RWPE1 (cell line): ENCODE measurements at places on chromosomes 4 and X.

GRCh38 chr4:177717407-177717806 lies 275.2 kb upstream of the AGA start:
- DNase-seq = no peak

- peak; percentile 5 for DNase-seq
Measured at GRCh38 chr4:21012851-21013331, 312.6 kb downstream of the PACRGL start.

- DNase-seq = no peak
Measured at GRCh38 chrX:26651755-26652154, 435.8 kb downstream of the MAGEB5 start.

- no peak for DNase-seq
Measured at GRCh38 chrX:2536974-2537373, 36.2 kb upstream of the DHRSX start.

- no peak for DNase-seq
Measured at GRCh38 chr4:83267830-83268475, 16.6 kb downstream of the COQ2 start.

DNA sequence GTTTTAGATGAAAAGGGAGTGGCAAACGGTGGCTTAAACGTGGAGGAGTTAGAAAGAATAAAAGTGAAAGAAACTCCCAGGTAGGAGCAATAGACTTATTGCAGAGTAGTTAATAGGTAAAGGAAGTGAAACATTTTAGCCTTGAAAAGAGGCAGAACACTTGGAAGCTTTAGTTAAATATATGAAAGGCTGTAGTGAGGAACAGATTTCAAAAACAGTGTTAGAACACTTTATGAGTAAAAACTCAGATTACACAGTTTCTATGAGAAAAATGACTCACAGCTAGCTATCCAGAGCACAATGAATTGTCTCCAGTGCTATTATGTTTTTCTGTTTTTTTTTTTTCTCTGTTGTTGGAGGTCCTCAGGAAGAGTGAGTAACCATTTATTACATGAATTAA lies 45.8 kb downstream of the TACR3 start:
- no peak for DNase-seq

GRCh38 chr4:3819210-3819919 lies 53.2 kb downstream of the ADRA2C start:
- DNase-seq = no peak

DNA sequence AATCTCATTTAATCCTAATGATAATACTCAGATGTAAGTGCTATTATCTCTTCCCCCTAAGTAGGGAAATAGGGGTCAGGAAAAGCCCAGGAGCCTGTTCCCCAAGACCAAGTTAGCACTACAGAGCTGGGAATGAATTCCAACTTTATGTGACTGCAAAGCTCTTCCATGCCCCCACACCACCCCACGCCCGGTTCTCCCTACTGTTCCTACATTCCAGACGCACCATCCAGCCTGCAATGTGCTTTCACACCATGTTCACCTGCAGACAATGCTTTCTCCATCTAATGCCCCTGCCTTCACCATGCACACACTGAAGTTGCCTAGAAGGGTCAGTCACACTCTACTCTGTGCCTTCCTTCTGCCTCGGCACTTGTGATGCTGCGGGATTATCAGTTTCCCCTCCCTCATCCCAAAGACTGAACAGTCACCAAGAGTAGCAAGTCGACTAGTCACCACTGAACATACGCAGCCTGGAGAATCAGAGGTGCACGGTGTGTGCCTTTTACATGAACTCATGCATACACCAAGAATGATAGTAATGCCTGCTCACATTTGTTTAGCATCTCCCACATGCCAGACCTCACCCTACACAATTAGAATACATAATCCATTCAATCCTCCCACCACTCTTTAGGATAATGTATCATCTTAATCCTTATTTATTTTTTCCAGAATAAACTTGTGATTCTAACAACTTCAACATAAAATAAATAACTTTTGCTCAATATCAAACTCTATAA lies 14.2 kb downstream of the SORBS2 start:
- DNase-seq = no peak

- DNase-seq = no peak
Measured at GRCh38 chr4:6097581-6097980, 79.3 kb upstream of the C4orf50 start.

DNA sequence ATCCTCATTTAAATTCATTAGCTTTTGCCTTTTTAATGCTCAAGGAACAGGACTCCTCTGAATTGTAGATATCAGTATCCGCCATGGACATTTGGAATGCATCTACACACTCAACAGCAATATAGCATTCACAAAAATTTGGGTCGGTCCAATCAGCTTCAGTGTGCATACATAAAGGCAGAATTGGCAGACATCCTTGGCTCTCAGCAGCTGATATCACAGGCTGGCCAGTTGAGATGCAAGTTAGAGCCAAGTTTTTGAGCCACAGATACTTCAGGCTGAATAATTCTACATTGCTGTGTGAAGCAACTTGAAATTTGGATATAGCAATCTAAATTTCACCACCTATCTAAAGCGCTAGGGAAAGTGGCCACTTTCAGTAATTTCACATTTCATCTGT lies 821.1 kb downstream of the PCDH19 start:
- no peak for DNase-seq

- no peak for DNase-seq
Measured at GRCh38 chr4:122703868-122704267, 28.6 kb upstream of the BBS12 start.

GRCh38 chr4:7383266-7383665 lies 51.5 kb downstream of the PSAPL1 start:
- no peak for DNase-seq

- DNase-seq = no peak
Measured at GRCh38 chr4:173609158-173609557, 79.1 kb upstream of the HAND2 start.

DNA sequence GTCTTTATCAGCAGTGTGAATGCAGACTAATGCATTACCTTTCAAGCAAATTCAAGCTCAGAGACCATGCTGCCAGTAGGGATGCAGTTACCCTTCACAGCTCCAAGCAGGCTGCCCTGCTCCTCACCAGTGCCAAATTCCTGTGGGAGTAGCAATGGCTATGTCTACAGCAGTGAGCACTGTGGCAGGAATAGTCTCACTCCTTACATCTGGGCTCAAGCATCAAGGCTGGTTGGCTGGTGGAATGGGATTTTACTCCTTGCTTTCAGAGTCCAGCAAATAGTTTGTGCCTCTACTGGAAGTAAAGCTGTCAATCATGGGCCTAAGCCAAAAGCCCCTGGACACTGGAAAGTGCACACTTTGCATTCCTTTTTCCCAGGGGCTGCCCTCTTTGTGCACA lies 1030.8 kb downstream of the SH3BGRL start:
- no peak for DNase-seq

DNA sequence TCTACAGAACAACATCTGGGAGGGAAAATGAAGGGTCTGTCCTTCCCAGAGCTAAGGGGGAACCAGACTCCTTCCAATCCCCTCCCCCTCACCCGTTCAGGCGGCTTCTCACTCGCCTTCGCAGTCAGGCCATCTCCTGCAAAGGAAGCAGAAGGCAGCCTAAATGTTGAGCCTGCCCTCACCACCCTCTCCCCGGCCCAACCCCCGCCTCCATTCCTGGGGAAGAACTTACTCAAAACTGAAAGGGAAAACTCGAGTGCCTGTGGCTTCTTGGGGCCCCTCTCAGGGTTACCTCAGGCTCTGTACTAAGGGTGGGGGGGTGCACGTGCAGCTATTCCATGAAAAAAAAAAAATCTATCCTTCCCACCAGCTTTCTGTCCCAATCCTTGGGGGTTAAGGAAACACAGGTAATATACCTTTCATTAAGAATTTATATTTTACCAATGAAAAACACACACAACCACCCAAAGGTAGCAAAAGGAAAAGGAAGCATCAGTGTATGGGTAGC lies 2.4 kb downstream of the ZMYM3 start:
- no peak for DNase-seq

DNA sequence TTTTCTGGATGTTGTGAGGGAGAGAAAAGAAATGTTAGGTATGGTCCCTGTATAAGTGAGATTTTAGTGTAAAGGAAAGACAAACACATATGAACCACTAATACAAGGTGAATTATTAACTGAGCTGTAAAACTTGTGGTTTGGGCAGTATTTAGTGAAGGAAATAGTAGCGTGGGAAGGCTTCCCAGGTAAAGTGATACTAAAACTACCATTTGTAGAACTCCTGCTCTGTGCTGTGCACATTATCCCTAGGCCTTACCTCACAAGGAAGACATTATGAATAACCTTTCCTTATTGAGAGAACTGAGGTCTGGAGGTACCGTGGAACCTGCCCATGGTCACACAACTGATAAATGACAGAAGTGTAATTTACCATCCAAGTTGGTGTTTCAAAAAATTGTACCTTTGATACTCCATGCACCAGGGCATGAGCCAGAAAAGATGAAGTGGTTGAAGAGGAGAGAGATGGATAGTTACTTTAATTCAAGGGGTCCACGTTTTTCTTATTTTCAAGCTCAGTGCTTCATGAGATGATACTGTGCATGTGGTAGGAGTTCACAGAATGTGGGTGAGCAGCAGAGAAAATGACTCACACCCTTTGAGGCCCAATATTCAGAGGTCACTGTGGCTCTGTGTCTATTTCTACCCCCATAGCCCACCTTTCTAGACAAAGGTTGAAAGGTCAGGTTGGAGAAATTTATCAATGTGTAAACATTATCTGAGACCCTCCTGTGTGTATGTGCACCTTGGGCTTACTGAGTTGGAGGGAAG lies 2.6 kb upstream of the VSIG4 start:
- DNase-seq = no peak

- no peak for DNase-seq
Measured at GRCh38 chr4:125781651-125782050, 466.9 kb downstream of the FAT4 start.

DNA sequence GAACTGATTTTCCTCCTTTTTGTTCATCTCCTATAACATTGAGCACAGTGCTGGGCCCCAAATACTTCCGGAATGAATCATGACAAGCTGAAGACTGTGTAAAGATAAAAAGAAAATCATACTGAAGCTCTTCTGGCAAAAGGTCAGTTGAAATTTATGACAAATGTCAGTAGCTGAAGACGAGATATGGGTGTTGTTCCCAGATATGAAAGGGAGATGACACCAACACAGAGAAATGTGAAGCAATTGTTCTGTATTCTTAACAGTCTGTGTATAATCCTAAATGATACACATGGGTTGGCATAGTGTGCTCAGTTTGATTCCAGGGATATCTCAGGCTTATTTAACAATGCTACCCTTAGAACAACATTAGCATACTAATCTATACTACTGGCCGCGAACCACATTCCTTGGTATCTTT lies 170.5 kb upstream of the PITX2 start:
- no peak for DNase-seq

GRCh38 chrX:100408713-100409609 lies 1.1 kb downstream of the PCDH19 start:
- DNase-seq = no peak

DNA sequence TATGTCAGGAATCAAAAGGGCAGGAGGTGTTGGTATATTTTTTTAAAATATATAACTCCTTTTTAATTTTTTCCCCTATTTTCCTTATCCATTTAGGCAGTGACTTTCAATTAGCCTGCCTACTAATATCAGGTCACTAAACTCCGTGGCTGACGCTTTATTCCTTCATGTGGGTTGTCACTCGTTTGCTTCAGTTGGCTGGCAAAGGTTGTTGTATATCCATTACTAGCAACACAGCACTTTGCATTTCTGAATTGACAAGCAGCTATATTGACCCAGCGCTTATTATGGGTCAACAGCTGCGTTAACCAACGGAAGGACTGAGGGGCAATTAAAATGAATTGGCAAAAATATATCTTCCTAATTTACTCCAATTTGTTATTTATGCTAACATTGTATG lies 87.7 kb downstream of the ARX start:
- no peak for DNase-seq

- DNase-seq = no peak
Measured at GRCh38 chr4:108433832-108434231, 186.5 kb upstream of the RPL34 start.

GRCh38 chr4:39700554-39700953 lies 2.6 kb downstream of the UBE2K start:
- DNase-seq = no peak

GRCh38 chrX:70049925-70050324 lies at the start of gene AWAT2:
AWAT2 (minus strand) TSS chrX:70049938; CDS start chrX:70049932, 6 bp downstream.
- DNase-seq = no peak

DNA sequence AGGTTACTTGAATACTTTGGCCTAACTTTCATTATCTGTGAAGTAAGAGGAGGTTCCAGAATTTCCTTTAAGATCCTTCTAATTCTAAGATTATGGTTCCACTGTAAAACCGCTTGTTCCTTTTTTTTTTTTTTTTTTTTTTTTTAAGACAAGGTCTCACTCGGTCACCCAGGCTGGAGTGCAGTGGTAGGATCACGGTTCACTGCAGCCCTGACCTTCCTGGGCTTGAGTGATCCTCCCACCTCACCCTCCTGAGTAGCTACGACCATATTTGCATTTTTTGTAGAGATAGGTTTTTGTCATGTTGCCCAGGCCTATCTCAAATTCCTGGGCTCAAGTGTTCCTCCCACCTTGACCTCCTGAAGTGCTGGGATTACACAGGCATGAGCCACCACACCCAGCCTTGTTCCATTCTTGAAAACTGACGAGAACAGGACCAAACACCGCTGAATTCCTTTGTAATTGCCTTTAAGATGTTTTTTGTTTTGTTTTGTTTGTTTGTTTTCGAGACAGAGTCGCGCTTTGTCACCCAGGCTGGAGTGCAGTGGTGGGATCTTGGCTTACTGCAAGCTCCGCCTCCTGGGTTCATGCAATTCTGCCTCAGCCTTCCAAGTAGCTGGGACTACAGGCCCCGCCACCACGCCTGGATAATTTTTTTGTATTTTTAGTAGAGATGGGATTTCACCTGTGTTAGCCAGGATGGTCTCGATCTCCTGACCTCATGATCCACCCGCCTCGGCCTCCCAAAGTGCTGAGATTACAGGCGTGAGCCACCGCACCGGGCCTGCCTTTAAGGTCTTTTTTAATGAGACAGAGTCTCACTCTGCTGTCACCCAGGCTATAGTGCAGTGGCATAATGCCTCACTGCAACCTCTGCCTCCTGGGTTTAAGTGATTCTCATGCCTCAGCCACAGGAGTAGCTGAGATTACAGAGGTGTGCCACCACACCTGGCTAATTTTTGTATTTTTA lies 6.8 kb downstream of the PDS5A start:
- no peak for DNase-seq

DNA sequence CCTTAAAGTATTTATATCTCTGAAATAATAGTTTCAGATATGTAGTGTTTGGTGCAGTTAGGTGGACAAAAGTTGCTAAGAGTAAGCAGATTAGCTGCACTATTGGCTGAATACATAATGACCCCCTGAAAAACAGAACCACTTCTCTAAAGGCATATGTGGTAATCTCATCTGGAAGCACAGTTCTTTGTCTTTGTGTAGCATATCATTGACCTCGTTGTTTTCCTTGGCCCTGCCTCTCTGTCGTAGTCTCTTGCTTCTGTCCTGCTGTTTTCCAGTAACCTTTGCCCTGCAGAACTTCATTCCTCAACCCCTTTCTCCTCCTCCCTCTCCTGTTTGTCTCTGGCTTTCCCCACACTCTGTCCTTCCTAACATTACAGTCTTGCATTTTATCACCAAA lies 41.4 kb downstream of the JADE3 start:
- no peak for DNase-seq

GRCh38 chrX:115949900-115950822 lies 220.4 kb upstream of the AGTR2 start:
- DNase-seq = no peak

- no peak for DNase-seq
Measured at GRCh38 chr4:41835321-41835995, 86.9 kb upstream of the PHOX2B start.
